Lung (tissue), 17 donors: ENCODE measurements at places on chromosomes 5 and 9.
A peak's percentile ranks its signal among the peaks of the same experiment; 100 is the strongest.

DNA sequence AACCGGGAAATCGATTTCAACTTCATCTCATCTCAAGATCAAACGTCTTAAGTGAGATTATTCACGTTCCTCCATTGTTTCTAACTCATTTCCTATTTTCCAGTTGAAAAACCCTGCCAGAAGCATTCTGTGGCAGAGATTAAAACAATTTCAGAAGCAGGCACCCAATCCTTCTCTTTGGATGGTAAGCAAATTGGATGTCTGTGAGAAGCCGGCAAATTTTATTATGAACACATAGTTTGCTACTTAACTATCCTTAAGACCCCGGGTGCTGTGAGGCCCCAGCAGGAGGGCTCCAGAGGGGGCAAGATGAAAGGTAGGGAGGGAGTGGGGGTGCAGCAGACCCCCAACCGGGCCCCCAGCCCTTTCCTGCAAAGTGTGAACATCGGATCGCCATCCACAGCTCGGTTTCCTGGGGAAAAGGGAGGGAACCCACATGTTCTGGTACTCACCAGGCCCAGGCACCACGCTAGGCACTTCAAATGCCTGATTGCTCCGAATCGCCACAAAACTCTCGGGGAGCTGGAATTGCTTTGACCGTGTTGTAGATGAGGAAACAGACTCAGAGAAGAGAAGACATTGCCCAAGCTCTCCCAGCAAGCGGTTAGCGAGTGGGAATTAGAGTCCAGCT, 167.1 kb upstream of the MVB12B start:
- DNase-seq: no peak

DNA sequence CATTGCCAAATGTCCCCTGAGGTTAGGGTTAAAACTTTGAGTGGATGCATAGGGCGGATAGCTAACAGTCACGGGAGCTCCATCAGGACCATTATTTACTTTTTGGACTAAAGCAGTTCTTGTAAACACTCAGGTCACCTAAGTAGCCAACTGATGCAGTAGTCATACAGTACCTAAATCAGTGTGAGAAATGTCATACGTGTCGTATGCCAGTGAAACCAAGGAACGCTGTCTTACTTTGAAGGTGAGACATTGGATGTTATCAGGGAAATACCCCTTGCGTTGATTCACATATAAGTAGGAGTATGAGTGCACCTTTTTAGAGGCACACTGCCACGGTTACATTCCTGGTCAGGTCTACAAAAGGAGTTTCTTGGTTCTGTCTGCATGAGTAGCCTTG, 101.9 kb downstream of the LNPEP start:
- no peak for DNase-seq

DNA sequence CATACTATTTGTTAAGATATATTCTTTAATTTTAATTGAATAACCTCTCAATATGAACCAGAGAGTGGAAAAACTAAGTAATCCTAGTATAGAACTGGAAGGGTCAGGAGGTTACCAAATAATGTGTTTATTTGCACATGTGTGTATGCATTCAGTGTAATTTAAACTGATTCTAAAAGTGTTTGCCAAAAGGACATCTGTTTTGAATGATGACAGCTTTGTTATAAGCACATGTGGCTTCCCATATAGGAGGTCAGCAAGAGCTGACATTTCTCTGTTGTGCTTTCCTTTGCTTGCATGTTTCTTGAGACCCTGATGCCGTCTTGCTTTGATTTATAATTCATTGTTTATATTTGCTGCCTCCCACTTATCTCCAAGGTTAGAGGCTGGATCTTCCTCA, 383.4 kb downstream of the BRINP1 start:
- DNase-seq: no peak

- DNase-seq: no peak
These were observed 40.0 kb downstream of the NUDT12 start for GRCh38 chr5:103522586-103522985.

DNA sequence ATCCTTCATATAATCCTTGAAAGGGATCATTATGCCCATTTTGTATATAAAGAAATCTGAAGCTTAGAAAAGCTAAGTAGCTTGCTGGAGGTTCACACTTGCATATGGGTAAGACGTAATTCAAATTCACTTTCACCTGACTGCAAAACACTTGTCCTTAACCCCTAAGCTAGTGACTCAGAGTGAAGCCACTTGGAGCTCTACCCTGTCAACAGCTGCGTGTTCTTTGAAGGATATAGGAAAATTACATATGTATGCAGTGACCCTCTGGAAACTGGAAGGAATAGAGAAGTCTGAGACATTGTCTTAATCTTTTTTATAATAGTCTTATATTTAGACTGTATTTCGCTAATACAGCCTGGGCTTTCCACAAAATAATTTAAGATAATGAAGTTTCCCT, 80.0 kb upstream of the STK32A start:
- no peak for DNase-seq

- DNase-seq: peak; percentile 85
These were observed 10.5 kb downstream of the GLRX start for GRCh38 chr5:95812074-95812471.

GRCh38 chr5:93141969-93142368, 439.1 kb downstream of the NR2F1-AS1 start:
- no peak for DNase-seq

- DNase-seq: peak; percentile 46
These were observed 213.7 kb upstream of the SNX2 start for GRCh38 chr5:122561209-122561608.

DNA sequence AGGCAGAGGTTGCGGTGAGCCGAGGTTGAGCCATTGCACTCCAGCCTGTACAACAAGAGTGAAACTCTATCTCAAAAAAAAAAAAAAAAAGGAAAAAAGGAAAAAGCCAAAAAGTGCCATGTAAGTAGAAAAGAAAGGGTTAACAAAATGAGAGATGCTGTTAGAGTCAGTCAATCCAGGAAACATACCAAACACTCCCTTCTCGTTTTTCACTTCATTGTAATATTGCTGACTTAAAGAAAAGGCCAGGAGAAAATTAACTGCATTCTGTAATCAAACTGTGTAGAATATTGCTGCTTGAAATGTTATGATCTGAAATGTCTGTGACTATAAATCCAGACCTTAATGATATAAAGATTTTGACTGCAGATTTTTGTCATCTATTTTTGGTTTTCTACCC, 379.1 kb downstream of the ENC1 start:
- peak; percentile 74 for DNase-seq

DNA sequence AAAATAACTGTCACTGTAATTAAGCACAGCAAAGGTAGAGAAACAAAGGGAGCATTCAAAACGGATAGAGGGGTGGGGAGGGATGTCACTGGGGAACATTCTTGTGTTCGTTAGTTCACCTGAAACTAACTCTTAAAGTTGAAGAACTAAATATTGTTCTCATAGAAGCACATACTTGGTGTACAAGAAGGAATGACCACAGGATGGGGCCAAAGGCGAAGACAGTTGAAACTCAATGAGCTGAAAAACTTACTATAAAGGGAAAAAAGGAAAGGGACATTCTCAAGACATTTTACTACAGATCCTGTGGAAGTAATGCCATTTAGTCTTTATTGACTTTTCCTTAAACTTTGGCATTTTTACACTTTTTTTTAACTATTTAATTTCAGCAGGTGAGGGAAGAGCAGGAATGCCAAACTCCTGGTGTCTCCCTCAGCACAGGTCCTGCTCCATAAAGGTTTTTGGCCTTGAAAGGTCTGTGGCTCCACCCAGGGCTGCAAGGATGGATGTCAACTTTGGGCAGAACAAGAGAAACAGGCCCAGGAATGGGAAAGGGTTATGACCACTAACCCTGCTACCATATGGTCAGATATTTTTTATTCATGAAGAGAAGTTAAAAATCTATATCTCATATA, 197.6 kb upstream of the RASA1 start:
- DNase-seq: peak; percentile 42

GRCh38 chr9:69757996-69758675, 1.7 kb downstream of the PTAR1 start:
- DNase-seq: peak; percentile 34

GRCh38 chr9:30744871-30745270, 1639.6 kb upstream of the ACO1 start:
- no peak for DNase-seq

GRCh38 chr5:172065431-172066065, 59.1 kb upstream of the FBXW11 start:
- DNase-seq: no peak

DNA sequence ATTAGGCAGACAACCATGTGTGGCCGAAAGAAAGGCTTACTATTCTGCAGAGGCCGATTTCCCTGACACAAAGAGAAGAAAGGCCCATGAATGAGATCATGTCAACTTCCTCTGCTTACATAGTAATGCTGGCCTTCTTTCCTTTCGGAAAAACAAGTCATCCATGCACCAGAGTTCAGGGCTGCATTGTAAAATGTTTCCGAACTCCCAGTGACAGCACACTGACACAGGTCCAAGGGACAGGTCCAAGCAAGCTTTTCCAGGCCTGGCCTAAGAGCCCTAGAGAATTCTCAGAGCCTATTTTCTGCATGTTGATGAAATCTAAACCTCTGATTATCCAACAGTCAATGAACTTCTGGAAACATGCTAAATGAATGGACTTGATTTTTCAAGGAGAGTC, 140.9 kb downstream of the ZNF608 start:
- DNase-seq: peak; percentile 78

DNA sequence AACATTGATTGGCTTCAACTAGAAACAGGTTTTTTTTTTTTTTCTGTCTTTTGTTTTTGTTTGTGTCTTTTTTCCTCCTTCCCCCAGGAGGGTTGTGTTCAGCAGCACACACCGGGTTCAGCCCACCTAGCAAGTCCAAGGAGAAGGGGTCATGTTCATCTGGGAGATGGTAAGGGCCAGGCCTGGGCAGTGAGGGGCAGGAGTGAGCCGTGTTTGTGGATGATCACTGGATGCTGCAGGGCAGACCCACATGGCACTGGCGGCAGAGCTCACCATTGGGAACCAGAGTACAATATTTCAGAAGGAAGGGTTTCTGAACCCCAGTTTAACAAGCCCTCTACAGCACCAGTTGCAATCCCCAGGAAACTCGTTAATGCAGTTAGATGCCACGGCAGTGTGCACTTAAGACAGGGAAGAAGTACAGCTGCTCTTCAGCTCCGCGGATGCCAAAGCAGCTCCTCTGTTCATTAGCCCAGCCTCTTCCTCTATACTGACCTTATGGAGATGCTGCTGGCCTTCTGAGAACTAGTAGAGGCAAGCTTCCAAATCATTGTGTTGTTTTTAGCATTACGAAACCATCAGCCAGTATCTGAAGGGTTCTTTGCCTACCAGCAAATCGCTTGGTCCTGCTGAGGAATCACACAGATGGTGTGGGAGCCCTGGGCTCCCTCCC, 508.2 kb upstream of the WWC1 start:
- DNase-seq: peak; percentile 92

DNA sequence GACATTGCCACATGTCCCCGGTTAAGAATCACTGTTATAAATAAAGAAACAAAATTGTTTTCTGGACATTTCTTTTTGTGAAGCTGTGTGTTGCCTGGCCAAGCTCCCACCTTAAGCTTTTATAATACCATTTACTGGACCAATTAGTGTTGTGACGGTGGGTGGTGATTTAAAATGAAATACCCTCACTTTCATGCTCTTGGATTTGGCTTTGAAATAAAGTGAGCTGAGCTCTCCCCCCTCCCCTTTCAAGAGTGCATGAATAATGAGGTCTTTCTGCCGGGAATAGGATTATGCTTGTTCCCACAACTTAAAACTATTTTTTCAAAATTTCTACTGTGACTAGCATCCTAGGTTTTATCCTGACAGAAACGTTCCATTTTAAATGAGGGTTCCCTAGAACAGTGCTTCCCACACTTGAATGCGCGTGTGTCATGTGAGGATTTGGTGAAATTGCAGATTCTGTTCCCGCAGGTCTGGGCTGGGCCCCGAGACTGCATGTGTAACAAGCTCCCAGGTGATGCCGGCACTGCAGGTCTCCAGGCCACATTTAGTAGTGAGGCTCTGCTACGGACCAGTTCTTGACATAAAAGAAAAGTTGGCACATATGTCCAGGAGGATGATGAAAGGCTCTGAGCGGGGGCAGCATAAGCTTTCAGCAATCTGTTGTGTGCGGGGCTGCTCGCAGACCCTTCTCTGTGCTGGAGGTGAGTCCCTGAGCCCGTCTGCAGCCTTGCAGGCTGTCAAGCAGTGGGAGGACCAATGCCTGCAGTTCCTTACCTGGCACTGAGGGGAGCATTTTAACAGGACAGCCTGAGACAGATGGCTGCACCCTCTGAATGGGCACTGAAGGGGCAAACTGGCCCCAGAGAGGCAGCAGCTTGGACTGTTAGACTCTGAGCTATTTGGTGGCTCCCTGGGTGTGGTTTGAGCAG, 24.4 kb downstream of the IQGAP2 start:
- no peak for DNase-seq

GRCh38 chr9:87803623-87804345, 77.9 kb downstream of the CTSL start:
- DNase-seq: no peak

- no peak for DNase-seq
These were observed 24.4 kb downstream of the NPR3 start for GRCh38 chr5:32735512-32735911.

- DNase-seq: no peak
These were observed 133.4 kb downstream of the SEMA6A start for GRCh38 chr5:116441223-116441622.

- peak; percentile 28 for DNase-seq
These were observed 608 bp downstream of the ENTR1 start for GRCh38 chr9:136409557-136410455.

- DNase-seq: no peak
These were observed 317.3 kb downstream of the GADD45G start for GRCh38 chr9:89922099-89922498.

DNA sequence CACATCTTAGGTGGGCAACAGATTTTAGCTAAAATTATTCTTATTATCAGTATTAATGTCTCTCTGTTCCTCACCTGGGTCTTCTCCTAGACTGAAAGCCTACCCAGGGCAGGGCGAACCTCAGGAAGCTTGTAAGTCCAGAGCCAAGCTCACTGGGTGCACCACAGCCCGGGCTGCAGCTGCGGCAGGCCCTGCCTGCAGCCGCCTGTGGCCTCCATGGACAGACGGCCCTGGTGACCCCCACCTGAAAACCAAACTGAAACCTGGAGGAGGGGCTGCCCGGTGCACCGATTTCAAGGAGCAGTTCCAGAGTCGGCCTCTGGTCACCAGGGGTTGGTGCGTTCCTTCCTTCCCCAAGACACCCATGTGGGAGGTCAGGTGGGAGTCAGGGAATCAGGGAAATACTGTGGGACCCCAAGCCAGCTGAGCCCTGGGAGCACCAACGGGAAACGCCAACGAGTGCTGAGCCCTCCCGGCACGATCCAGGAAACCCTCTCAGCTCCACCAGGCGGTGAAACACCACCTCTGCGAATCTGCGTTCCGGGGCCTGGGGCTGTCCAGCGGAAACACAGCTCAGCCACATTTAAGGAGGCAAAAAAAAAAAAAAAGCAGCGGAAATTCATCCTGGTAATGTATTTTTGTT, 68.6 kb upstream of the PPP1R26 start:
- DNase-seq: no peak

DNA sequence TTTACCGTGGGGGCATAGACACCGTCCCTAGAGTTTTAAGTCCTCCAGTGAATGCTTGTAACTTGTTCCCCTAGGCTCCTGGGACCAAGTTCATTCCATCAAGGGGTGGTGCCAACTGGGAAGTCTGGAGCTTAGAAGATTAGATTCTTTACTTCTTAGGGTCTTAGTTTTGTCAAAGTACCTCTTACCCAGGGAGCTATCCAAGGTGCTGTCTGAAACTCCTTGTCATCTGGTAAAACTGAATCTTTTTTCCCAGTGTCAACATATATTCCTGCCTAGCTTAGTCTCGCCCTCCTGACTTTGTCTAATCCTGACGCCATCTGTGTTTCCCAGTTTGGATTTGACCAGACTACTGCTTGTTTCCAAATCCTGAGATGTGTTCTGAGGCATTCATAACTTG, 41.6 kb downstream of the MAMDC2 start:
- peak; percentile 70 for DNase-seq

- DNase-seq: no peak
These were observed 2.5 kb upstream of the ST6GALNAC4 start for GRCh38 chr9:127919253-127919815.

- DNase-seq: no peak
These were observed 5.5 kb upstream of the SURF6 start for GRCh38 chr9:133341369-133342068.
